ENCODE measurements at places on chromosomes 11 and 22. TPM values are rescaled to one million over a fixed set of nuclear protein-coding genes. Genes with fewer than 3 reads are reported as not detected.

- DNase-seq: no peak
Measured at GRCh38 chr22:24162436-24162835, 18.9 kb upstream of the SUSD2 start.

DNA sequence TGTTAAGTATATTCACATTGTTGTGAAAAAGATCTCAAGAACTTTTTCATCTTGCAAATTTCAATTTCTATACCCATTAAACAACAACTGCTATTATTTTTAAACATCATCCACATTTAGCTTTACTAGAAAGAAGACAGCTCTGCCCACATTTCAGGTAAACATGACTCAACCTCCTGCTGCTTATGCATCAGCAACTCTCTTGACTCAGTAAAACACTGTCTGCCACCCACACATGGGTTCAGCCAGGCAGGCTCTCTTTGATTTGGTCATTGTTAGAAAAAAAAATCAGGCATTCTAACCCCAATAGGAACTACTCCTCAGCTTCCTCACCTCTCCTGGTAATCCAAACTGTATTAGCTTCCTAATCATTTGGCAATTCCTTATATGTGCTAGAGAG is 5.1 kb upstream of the ENDOD1 start:
- no peak for DNase-seq

DNA sequence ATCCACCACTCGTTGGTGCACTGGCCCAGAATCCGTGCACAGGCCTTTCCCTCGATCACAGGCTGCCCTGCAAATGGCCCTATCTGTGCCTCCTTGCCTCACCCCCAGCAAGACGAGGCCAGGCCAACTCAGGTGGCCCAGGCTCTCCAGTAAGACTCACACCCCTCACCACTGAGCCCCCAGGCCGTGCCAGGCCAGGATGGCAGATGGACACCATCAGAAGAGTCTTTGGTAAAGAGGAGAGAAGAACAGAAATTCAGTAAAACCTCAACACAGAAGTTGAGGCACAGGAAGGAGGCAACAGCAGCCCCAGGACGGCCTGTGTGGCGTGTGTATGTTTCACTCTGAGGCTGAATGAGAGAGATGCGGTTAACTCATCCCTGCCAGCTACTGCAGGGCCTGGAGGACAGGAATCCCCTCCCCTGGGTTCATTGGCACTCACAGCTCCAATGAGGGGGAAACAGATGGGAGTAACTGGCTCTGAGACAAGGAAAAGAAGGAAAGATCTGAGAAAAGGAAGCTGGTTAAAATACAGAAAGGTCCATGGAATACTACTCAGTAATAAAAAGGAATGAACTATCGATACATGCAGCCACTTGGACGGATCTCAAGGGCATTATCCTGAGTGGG is 54.1 kb upstream of the WNT11 start:
- no peak for DNase-seq

DNA sequence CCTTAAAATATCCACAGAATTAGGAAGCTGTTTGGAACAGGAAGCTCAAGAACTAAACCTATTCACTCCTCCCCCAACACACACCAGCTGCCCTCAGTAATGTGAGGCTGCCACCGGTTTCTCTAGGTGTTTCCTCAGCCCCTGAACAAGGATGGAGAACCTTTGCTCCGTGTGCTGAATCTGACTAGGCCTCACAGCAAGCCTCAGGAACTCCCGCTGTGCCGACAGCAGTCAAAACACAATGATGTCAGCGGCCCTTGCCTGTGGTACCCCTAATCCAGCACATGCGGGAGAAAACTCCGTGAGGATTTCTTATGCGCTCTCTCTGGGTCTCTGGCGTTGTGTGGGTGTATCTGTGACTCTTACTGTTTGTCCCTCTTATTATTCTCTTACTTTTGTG is 153.3 kb downstream of the EFCAB6 start:
- DNase-seq: no peak

DNA sequence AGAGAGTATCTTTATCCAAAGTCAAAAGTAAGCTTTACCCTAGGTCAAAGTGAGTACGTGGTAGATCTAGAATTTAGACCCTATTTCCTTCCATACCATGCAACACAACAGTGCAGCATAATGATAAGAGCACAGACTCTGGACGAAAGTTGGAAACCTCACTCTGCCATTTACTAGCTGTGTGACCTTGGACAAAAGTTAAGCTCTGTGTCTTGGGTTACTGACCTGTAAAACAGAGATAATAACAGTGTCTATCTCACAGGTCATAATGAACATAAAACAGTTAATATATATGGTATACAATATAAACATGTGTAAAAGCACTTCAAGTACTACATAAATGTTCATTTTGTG is 13.6 kb upstream of the CHRNA10 start:
- no peak for DNase-seq

DLG2 gene
- 0.43 TPM for total RNA-seq

KCNJ1 gene
- not detected for total RNA-seq

Data from ascending aorta (tissue), 2 donors.